ENCODE measurements at places on chromosomes 7 and 10.
A peak's percentile ranks its signal among the peaks of the same experiment; 100 is the strongest.

DNA sequence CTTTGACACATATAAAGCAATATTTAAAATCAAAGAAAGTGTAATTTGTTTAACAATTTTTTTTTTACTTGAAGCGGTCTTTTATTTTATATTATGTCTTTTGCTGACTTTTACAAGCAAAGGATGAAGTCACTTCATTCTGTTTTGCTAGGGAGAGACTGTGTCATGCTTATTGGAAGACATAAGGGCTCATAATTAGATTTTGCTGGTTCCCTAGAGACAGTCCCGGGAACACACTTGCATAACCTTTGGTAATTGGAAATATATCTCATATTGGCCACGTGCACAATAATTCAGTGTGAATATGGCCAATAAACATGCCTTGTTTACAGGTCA is 448 bp upstream of the NET1 start:
- DNase-seq: peak; percentile 69

- no peak for DNase-seq
These were observed 19.7 kb upstream of the DDC start for GRCh38 chr7:50584793-50585408.

- DNase-seq: peak; percentile 26
These were observed 965.6 kb downstream of the XPNPEP1 start for GRCh38 chr10:108957681-108958080.

DNA sequence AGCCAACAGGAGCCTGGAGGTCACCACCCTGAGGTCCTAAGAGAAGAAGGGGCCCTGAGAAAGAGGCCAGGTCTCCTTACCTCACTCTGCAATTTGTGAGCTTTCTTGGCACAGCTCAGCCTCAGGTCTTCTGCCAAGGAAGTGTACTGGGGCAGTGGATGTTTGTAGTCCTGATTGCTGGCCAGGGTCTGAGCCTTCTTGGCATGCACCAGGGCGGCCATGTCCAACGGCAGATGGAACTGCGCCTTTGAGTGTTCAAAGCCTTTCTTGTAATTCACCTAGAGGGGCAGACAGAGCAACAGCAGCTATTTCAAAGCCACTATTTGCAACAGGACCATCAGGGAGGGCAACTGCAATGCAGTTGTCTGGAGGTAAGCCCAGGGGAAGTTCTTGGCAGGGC is 51.7 kb downstream of the NRAP start:
- peak; percentile 11 for DNase-seq

All from muscle of leg (tissue), 16 donors.